ENCODE measurements at places on chromosomes 6 and 20.

GRCh38 chr6:43086022-43086658 is 10.0 kb downstream of the PTK7 start:
- peak; percentile 10 for DNase-seq

DNA sequence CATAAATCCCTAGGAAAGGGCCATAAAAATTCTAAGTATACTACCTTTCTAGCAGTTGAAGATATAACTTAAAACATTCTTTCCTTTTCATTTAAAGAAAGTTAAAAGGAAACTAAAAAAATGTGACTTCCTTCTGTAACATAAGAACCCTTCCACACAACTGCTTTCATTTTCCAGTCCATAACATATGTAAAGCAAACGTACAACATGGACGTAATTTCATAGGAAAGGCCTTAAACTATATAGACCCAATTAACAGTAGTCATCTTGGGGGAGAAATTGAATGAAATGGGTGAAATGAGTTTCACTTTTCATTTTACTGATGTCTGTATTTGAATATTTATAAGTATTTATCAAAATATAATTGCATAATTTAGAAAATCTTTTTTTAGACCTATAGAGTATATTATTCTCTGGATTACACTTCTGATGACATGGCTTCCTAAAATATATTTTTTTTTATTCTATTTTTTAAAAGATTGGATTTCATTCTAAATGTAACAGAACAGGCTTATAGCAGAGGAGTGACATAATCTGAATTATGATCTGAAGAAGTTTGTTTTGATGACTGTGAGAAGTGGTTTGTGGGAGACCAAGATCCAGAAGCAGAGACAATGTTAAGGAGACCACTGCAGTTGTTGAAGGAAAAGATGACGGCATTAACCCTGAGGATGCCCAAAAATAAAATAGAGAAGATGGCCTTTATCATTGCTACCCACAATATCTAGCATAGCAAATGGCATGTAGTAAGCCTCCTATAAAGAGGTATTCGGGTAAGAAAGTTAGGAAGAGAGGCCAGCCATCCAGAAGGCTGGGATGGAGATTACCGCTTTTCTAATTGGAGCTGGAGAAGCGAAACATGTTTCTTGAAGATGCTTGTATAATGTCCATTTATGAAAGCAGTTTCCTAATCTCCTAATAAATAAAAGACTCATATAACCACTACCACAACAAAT is 260.4 kb downstream of the PTPRK start:
- DNase-seq, result no peak

- DNase-seq, result no peak
These were observed 31.2 kb downstream of the ESF1 start for GRCh38 chr20:13753436-13754036.

DNA sequence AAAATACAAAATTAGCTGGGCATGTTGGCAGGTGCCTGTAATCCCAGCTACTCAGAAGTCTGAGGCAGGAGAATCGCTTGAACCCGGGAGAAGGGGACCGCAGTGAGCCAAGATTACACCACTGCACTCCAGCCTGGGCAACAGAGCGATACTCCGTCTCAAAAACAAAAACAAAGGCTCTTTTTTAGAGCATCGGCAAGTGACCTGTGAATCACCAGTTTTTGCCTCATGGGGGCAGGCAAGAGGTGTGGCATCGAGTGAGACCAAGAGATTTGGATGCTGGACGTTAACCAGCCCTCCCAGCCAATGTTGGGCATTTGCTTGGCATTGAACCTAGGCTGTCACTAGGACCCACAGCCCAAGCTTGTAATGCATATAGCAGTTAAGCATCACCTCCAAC is 14.6 kb upstream of the CDK5RAP1 start:
- DNase-seq, result peak; percentile 55

DNA sequence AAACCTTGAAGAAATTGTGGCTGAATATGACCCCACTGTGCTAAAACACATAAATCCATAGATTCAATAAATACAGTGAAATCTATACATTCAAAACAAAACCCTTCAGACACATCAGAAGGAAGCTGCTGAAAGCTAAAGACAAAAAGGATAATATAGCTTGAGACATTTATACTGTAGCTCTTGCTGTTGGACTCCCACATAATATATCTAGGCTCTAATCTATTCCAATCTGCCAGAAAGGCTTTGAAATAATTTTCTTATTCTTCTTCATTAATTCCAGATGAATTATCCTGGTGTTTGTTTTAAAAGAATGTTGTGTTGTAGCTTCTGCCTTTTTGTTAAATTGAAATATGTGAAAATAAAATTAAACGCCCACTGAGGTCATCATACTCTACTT is 454.0 kb downstream of the EYS start:
- DNase-seq, result no peak

DNA sequence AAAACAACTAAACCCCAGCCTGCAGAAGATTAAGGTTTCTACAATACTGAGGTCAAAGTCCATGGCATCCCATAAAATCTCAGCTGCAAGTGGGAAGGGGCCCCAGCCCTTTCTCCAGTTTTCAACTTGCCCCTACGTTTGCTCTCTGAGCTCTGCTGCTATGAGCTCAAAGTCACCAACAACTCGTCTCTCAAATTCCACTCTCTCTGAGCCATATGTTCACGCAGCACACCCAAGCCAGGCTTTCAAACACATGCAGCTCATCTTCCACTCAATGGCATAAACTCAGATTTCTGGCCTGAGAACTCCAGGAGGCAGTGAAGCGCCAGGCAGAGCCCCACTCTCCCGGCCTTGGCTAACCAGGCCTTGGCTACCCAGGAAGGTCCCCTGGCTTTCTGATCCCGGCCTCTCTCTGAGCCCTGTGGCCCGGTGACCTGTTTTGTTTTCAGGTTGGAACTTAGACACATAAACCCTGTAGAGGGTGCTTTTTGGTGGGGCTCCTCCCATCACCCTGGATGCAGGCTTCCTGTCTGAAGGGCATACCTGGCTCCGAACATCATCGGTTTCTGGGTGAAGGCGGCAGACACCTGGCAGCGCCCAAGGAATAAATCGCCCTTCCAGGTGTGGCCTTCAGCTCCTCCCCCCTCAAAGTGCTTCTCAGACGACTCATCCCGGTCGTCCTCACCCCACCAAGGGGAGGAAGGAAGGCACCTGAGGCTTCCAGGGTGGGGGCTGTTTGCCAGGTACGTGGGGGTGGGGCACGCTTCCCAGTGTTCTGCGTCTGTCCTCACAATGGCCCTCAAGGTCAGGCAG is 12.4 kb downstream of the SLC22A23 start:
- no peak for DNase-seq

DNA sequence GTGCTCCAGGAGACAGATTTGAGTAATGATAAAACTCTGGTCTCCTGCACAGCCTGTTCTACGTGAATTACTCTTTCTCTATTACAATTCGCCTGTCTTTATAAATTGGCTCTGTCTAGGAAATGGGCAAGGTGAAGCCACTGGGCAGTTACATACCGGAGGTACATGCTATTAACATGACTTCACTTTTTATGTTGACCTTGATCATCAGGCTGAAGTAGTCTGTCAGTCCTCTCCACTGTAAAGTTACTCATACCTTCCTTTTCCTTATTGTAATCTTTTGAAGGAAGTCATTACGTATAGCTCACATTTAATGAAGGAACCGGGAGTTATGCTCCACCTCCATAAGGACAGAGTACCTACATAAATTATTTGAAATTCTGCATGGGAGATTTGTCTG is 19.9 kb upstream of the KHDC1 start:
- no peak for DNase-seq

GRCh38 chr20:58596244-58596643 is 54.8 kb upstream of the STX16 start:
- no peak for DNase-seq

DNA sequence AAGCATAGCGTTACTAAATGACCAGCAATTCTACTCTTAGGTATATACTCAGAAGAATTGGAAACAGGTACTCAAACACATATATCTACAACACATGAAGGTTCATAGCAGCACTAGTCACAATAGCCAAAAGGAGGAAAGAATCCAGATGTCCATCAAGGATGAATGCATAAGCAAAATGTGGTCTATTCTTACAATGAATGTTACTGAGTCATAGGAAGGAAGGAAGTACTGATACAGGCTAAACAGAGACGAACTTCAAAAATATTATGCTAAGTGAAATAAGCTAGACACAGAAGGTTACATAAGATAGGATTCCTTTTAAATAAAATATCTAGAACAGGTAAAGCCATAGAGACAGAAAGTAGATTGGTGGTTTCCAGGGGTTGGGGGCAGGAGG is 93.5 kb downstream of the MAP3K7 start:
- peak; percentile 37 for DNase-seq

GRCh38 chr6:70282919-70283461 is 19.9 kb downstream of the COL9A1 start:
- DNase-seq, result no peak

DNA sequence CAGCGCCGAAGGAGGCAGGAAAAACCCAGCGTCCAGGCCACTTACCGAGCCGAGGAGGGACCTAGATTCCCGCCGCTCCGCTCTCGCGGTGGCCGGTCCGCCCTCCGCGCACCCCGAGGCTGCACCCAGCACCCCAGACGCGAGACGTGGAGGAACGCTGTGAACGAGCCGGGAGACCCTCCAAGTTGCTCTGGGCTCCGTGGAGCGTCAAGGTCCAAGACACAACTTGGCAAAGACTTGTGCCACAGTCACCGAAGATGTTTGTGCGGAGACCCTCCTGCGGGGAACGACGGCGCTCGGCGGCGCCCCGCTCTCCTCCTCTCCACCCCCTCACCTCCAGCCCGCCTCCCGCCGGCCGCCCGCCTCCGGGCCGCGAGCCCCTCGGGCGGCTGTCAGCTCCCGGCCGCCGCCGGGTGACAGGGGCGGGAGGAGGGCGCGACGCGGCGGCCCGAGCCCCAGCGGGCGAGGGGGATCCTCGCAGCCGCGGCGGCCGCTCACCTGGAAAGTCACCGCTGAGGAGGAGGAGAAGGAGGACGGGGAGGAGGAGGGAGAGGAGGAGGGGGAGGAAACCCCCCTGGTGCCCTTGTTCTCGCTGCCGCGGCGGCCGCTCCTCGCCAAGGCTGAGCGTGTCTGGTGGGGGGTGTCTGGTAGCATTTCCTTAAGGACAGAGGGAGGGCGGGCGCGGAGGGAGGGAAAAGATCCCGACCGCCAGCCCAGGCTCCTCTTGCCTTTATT is 637 bp upstream of the HIVEP2 start:
- peak; percentile 44 for DNase-seq

DNA sequence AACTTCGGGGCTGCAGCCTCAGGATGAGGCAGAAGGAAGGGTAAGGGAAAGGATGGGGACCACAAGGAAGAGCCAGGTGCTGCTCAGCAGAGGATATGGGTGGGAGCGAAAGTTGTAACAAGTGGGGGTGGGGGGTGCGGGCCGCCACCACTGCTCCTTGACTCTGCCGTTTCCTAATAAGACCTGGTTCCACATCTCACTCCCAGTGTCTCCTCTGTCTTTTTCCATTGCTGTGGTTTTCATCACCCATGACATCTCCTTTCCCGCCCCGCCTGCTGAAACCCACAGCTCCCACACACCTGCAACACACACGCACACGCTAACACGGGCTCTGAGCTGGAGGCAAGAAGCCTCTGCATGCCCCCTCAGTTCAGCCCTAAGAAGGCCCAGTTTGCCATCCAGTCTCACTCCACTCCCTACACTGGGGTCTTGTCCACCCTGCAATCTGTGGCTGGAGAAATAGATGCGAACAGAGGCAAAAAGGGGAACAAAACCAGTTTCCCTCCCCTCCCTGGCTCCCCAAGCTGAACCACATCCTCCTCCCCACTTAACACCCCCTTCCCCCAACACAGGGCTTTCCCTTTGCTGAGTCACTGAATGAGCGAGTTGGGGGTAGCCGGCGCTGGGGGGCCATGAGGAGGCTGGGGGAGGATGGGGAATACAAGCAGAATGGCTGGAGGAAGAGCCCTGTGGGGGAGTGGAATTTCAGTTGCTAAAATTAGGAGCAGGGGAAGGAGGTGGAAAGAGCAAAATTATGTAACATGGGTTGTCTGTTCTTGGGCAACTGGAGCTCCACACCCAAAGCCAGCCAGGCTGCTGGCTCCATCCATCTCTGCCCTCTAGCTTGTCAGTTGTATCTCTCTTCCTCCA is 11.5 kb downstream of the NFKBIL1 start:
- DNase-seq, result no peak

All from fibroblast of mammary gland (primary cell).